ENCODE measurements at places on chromosomes 1 and 21.

DNA sequence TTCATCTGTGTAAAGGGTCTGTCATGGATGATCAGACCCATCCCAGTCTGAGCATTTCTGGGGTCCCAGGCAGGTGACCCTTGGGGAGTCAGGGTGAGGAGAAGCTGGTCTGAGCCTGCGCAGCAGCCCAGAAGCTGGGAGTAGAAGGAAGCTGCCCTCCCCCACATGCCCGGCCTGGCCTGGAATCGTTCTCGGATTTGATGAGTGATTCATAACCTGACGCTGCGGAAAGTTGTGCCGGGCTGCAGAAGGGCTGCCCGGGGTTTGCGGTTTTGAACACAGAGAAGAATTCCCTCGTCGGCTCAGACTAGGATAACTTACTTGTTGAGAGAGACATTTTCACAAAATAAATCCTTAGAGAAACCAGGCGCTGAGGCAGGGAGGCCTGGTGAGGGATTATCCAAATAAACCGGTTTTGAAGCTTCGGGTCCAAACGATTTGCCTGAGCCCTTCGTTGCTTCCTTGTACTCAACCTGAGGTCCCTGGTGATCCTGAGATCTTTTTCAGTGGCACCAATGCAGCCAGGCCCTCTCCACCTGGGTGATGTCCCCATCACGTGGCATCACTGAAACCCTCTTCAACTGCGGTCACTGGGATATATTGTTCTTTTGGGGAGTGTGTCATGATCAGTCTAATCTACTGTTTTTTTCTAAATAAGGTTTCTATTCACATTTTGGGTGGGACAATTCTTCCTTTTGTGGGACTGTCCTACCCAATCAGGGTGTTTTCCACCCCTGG, 29.2 kb downstream of the EPHB2 start:
- DNase-seq: no peak

GRCh38 chr1:98903726-98904125, 100.9 kb downstream of the PLPPR5 start:
- DNase-seq: no peak

GRCh38 chr1:84687714-84688462, 2.4 kb downstream of the SSX2IP start:
- no peak for DNase-seq

GRCh38 chr1:177858332-177858821, 111.5 kb downstream of the SEC16B start:
- DNase-seq: no peak

- DNase-seq: no peak
These were observed 18.9 kb upstream of the SLC26A9 start for GRCh38 chr1:205961991-205962820.

- no peak for DNase-seq
These were observed 463.9 kb upstream of the PROX1 start for GRCh38 chr1:213523781-213524398.

- no peak for DNase-seq
These were observed 33.2 kb downstream of the KIRREL1 start for GRCh38 chr1:158026651-158027050.

GRCh38 chr1:193114485-193115095, 7.2 kb upstream of the CDC73 start:
- DNase-seq: no peak
